ENCODE measurements at places on chromosomes 12 and 14. TPM values are rescaled to one million over a fixed set of nuclear protein-coding genes. Genes with fewer than 3 reads are reported as not detected.

GRCh38 chr12:76101739-76102385, 17.4 kb upstream of the NAP1L1 start:
- no peak for DNase-seq

- DNase-seq, result no peak
Observed at GRCh38 chr12:58117201-58117600, 175.8 kb downstream of the ATP23 start.

- no peak for DNase-seq
Observed at GRCh38 chr14:26415618-26416123, 182.2 kb downstream of the NOVA1 start.

- no peak for DNase-seq
Observed at GRCh38 chr12:58081488-58081887, 140.1 kb downstream of the ATP23 start.

GRCh38 chr14:76186308-76187027, 34.7 kb downstream of the GPATCH2L start:
- DNase-seq, result no peak

- no peak for DNase-seq
Observed at GRCh38 chr12:51797301-51797700, 51.2 kb downstream of the FIGNL2 start.

PPFIA2 gene
- 0.82 TPM for total RNA-seq

CCND2 gene
- 283 TPM for total RNA-seq

GRCh38 chr14:22508150-22508457, 80.9 kb downstream of the DAD1 start:
- no peak for DNase-seq

DNA sequence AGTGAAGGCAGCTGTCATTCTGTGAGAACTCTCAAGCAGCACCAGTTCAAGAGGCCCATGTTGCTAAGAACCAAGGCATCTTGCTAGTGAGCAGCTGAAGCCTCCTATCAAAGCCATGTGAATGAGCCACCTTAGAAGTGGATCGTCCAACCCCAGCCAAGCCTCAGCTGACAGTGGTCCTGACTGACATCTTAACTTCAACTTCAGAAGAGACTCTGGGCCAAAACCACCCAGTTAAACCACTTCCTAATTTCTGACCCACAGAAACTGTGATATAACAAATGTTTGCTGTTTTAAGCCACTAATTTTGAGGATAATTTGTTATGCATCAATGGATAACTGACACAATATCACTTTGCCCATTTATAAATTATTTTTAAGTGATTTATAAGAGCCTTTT, 256.0 kb downstream of the RPAP3 start:
- DNase-seq, result no peak

DNA sequence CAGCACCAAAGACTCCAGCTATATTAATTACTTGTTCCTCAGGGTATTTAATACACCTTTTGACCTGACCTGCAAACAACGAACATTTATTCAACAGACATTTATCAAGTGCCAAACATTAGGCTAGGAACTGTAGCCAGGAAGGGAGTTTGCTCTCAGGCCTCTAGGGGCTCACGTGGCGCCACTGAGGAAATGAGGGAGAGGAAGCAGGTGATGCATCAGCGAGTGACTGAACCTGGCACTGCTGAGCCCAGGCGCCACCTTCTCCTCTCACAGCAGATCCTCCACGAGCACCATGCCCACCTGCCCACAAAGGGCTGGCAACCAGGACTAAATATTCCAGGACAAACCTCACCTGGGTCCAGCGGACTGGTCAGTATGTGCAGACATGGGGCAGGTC, 50.2 kb downstream of the SETD3 start:
- no peak for DNase-seq

HSPB8 gene
- total RNA-seq, result 512 TPM

GRCh38 chr12:2286461-2287131, 233.8 kb downstream of the CACNA1C start:
- DNase-seq, result no peak

DNAJC22 gene
- total RNA-seq, result 0.08 TPM

DNA sequence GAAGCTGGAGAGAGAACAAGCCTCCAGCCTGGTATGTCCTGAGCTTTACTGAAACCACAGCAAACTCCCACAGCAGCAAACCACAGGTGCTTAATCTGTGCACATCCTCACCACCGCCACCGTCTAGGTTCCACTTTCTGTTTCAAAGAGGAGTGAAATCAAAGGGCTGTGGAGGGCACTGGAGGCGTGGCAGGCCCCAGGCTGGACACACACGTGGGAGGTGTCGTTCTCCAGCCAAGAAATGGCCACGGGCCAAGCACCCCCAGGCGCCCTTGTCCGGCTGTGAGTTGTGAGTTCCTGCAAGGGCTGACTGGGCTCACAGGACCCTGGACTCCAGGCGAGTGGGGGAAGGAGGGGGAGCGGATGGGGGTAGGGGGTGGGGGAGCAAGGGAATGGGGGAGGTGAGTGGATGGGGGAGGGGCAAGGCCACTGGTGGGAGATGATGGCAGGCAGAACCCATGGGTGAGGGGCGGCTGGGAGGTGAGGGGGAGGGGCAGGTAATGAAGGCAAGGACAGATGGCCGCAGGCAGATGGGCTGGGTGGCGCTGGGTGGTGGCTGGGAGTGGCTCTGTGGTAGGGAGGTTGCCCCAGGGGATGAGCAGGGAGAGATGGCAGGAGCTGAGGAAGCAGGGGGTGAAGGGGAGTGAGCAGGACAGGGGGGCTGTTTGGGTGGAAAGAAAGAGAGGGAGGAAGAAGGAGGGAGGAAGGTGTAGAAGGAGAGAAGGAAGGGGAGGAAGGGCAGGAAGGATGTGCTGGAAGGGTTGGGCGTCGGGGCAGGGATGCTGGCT, 86.7 kb downstream of the NCOR2 start:
- DNase-seq, result peak; percentile 56

- no peak for DNase-seq
Observed at GRCh38 chr12:124605150-124605882, 37.9 kb upstream of the NCOR2 start.

TNFAIP2 gene
- total RNA-seq, result 40.1 TPM

DNA sequence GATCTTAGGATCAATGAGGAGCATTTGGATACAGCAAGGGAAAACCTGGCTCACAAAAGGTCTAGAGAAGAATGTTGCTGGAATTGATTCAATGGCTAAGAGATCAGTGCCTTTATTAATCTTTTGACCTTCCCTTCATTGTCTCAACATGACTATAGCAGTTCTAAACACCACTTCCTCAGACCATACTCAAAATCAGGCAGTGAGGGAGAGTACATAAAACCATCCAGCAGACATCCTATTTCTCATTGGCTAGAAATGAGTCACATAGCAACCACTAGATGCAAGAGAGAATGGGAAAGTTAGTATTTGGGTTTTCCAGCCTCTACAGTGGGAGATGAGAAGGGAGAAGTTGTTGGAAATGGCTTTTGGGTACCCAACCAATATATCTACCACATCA, 151.4 kb upstream of the NUDT4 start:
- DNase-seq, result no peak

GRCh38 chr12:93033948-93034347, 104.9 kb upstream of the EEA1 start:
- no peak for DNase-seq

FAM222A gene
- 20.0 TPM for total RNA-seq

- DNase-seq, result no peak
Observed at GRCh38 chr12:50538182-50538581, 33.4 kb downstream of the DIP2B start.

GRCh38 chr12:81221681-81222080, 143.8 kb downstream of the ACSS3 start:
- no peak for DNase-seq

DNA sequence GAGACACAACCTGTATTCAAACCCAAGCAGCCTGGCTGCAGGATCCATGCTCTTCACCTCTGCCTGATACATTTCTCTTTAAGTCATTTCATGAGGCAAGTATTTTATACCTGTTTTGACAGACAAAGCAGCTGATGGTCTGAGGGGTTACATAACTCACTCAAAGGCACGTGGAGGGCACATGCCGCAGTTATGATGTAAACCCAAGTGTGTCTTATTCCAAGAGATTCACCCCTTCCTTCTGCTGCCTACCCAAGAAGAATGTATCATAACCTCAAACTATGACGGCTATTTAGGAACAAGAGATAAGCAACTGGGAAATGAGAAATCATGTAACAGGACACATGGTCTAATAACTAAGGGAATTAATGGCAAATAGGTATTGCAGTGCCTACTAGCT, 329.8 kb upstream of the TMPO start:
- no peak for DNase-seq

C3AR1 gene
- total RNA-seq, result 5.5 TPM

ORMDL2 gene
- 13.3 TPM for total RNA-seq

DNA sequence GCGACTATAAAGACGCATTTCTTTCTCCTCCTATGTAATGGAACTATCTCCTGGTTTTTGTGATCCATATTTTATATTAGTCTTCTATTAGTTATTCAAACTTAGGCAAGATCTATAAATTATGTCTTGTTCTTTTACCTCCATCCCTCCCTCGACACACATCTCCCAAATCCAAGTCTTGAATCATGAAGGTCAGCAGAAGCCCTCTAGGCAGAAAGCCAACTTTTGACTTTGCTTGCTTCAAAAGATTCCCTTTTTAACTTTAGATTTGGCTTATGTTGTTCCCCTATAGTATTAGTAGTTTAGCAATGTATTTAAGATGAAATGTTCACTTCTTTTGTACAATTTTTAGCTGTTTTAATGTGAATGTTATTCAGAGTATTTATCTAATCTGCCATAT, 689.8 kb downstream of the SLC6A15 start:
- no peak for DNase-seq

GRCh38 chr14:76855066-76855465, 28.9 kb downstream of the LRRC74A start:
- no peak for DNase-seq

GRCh38 chr12:81224626-81225025, 146.7 kb downstream of the ACSS3 start:
- no peak for DNase-seq

DNA sequence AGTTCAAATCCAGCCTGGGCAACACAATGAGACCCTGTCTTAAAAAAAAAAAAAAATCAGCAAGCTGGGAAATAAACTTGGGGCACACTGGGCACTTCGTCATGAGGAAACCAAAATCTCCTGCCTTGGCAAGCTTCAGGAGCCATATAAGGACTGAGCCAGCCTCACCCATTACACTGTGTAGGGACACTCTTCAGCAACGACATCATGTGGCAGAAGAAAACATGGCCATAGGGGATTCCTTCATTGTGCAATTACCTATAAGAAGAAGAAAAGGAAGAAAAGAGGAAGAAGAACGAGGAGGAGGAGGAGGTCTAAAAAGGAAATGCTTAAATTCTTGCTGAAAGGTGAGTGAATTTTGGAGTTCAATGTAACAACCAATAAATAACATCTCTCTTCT, 26.1 kb upstream of the IFNG start:
- no peak for DNase-seq

DNA sequence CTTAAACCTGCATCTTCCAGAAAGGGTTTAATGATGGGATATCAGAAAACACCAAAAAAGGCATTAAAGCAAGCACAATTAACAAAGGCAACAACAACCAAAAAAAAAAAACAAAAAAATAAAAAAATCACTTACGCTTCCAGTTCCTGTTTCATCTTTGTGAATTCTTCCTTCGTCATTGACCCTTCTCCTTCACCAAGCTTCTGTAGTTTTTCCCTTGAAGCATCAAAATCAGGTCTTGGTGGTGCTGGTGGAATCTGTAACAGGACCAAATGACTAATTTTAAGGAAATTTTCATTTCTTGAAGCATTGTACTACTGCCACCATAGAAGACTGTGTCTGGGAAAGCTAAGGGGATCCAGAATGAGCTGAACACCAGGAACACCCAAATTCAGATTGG, 24.5 kb downstream of the SNX6 start:
- DNase-seq, result no peak

DNA sequence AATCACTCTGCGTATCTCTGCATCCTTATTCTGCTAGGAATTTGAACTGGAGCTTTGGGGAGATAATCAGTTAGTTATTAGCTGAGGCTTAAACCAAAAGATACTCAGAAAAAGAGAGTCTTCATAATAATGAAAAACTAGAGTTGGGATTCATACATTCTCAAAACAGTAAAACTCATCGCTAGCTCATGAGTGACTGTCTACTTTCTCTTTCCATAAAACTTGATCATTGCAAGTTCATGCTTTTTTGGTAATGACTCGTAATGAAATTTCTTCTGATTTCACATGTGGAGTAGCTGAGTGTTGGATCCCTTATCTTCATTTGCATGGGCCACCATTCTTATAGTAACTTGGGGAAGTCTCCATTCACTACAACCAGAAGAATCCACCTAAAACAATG, 397.7 kb downstream of the PDZRN4 start:
- DNase-seq, result no peak

GRCh38 chr12:131759176-131759575, 48.3 kb downstream of the SFSWAP start:
- no peak for DNase-seq

DNA sequence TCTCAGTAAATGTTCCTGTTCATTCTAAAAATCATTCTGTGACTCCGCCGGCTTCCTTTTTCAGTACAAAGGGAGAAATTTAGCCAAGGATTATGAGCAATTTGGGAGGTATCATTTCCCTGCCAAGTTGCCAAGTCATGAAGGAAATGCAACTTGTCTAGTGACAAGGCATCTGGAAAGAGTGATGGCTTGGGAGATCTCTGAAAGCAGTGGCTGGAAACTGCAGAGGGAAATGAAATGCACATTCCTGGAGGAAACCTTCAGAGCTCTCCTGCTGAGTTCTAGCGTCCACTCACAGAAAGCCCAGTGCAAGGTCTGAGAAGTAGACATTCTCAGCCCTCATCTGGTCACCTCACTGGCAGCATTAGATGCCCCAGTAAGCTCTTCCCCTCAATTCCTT, 91.7 kb downstream of the GALC start:
- DNase-seq, result no peak

RHOJ gene
- total RNA-seq, result 14.6 TPM

DNA sequence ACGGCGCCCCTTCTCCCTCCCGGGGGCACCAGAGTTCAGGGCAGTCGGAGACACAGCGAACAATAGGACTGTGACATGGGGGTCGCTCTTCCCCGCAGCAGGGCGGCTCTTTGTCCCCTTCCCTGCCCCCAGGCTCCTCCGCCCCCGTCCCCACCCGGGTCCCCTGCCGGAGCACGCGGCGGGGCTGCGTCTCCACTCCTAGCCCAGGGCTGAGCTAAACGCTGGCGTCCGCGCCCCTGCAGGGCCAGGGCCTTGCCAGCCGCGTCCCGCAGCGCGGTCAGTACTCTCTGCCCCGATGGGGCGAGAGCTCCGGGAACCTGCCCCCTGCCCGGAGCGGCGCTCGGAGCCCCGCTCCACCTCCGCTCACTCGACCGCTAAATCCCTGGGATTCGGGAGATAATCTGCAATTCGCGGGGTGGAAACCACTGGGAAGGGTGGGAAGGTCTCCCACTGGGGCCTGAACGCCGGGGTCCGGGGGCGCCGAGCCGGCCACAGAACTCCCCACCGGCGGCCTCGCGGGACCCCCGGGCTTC, 825 bp upstream of the CCDC85C start:
- no peak for DNase-seq
